ENCODE measurements at places on chromosomes 11 and 22.
A peak's percentile ranks its signal among the peaks of the same experiment; 100 is the strongest.

GRCh38 chr22:28498044-28498443, 181.6 kb downstream of the TTC28 start:
- no peak for DNase-seq

GRCh38 chr11:70270877-70271648, 573 bp downstream of the PPFIA1 start:
- peak; percentile 32 for DNase-seq

DNA sequence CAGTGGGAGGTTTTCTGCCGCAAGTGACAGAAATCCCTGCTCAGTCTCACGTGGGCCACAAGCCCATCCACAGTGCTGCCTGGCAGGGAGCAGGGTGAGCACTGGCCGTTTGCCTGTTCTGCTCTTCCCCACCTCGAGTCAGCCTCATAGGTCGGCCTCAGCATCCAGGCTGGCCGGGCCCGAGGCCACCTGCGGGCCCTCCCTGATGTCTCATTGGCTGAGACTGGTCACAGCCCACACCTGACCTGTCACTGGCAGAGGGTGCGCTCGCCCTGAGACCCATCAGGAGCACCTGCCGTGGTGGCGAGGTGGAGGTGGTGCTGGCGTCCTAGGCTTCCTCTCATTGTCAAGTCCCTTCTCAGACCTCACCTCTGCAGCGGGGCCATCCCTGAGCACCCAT, 72.1 kb downstream of the ELFN2 start:
- no peak for DNase-seq

- peak; percentile 27 for DNase-seq
Observed at GRCh38 chr11:117986981-117987574, 884 bp downstream of the IL10RA start.

DNA sequence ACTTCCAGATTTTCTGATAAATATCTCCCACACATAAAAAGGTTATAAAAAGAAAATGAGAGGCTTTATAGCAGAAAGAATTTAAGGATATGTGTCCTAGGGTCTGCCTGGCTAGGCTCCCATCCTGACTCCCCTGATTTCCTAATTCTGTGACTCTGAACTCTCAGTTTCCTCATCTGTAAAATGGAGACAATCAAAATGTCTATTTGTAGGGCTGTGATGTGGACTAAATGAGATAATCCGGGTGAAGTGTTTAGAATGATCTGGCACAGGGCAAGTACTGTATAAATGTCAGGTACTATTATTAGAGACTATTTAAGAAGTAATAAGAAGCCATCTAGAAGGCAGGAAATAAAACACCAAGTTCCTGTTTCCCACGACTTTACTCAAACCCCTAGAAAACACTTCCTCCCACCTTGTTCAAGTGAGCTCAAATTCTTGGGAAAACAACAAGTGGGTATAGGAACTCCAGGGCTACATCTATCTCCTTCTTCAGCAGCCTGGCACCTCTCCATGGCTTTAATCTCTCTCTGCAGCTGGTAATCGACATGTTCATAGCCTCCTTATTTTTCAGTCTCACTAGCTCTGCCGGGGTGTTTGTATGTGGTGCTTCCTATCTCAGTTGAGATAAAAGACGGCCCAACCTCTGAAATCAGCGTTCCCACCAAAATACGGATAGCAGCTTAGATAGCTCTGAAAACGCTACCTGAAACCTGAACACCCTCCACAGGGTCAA, 6.7 kb downstream of the ASCC2 start:
- DNase-seq: no peak

DNA sequence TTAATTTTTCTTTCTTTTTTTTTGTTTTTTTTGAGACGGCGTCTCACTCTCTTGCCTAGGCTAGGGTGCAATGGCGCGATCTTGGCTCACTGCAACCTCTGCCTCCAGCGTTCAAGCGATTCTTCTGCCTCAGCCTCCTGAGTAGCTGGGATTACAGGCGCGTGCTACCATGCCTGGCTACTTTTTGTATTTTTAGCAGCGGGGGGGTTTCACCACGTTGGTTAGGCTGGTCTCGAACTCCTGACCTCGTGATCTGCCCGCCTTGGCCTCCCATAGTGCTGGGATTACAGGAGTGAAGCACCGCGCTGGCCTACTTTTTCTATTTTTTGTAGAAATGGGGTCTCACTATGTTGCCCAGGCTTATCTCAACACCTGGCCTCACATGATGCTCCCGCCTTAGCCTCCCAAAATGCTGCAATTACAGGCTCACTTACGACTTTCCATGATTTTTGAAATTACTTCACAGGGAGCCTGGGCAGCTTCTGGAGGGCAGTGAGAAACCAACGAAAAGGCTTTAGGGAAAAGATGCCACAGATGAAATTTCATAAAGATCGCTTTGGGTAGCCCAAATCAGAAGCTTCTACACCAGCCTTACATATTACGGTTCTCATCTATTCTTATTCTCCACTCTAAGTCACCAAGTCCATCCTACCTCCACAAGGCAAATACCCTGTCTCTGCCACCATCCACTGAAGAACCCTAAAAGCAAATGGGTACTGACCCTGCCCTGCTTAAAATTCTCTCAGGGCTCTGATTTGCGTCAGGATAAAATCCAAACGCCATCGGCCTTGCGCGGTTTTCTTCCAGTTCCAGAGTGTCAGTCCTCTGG, 866 bp upstream of the RRM1 start:
- no peak for DNase-seq

DNA sequence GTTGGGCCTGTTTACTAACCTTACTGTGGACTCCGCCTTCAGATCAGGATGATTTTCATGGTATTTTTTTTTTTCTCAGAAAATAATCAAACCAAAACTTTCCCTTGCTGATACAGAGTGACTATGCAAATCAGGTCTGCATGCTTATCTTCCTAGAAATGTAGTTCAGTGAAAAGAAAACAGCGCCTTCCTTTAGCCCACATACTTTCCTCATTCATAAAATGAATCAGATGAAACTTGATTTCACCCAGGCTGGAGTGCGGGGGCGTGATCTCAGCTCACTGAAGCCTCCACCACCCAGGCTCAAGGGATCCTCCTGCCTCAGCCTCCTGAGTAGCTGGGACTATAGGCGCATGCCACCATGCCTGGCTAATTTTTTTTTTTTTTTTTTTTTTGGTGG, 26.0 kb downstream of the ZNRF3 start:
- DNase-seq: no peak
